HepG2 (cell line): ENCODE measurements at places on chromosomes 2 and 18. TPM values are rescaled to one million over a fixed set of nuclear protein-coding genes. Genes with fewer than 3 reads are reported as not detected.
A peak's percentile ranks its signal among the peaks of the same experiment; 100 is the strongest.

The DSG4 gene
- polyA plus RNA-seq, result 0.04 and 0.07 TPM in 2 replicates

The RAB6C gene
- polyA plus RNA-seq, result not detected in 2 replicates

The FABP1 gene
- polyA plus RNA-seq, result 1,478 and 1,608 TPM in 2 replicates

- DNase-seq, result peak; percentile 82
Observed at GRCh38 chr2:9191041-9191481, 15.6 kb upstream of the ASAP2 start.

GRCh38 chr2:69692424-69692823 is 48.9 kb upstream of the AAK1 start:
- DNase-seq, result no peak

DNA sequence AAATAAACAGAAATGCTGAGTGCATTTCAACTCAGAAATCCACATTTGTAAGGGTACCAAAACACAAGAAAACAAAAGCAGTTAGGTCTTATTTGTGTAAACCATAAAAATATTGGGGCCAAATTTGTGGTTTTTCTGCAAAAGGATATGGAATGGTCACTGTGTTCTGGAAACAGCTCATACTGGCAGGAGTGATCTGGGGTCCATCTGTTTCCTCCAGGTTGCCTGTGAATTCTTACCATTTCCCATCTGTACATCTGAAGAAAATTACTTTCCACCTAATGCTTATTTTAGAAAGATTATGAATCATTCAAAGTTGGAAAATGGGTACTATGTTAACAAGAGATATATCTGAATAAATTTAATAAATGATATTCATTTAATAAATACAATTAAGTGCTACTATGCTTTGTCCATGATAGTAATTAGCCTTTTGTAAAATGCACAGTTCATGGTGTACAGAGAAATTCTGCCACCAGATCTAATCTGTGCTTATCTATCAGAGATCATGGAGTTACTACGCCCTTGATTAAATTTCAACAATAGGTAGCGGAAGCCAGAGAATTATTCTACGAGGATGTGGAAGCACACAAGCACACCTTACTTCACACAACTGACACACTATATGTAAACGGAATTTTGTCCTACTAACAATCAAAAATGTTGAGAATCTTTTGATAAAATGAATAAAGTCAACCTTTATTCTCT is 10.9 kb downstream of the ALS2 start:
- no peak for DNase-seq

- no peak for DNase-seq
Observed at GRCh38 chr2:40510304-40510703, 58.4 kb upstream of the SLC8A1 start.

GRCh38 chr2:39949131-39949530 is 170.1 kb upstream of the THUMPD2 start:
- DNase-seq, result no peak

- DNase-seq, result no peak
Observed at GRCh38 chr2:164275659-164276058, 345.6 kb downstream of the GRB14 start.

DNA sequence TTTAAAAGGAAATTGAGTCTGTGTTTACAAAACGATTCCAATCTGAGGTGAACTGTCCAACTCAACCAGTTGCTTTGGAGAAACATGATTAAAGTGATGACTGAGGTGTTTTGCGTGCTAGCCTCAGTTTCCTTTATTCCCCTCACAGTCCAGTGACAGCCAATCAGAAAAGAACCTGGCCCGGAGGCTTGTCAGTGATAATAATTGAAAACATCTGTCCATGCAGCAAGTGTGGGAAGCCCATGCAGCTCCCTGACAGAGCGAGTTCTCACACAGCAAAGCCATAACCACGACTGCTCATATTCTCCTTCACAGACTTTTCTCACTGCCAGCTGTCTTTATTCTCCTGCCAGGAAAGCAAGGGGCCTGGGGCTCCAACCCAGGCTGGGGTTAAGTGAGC is 613.4 kb downstream of the ARHGAP15 start:
- DNase-seq, result no peak
